ENCODE measurements at places on chromosomes 5 and 9.

DNA sequence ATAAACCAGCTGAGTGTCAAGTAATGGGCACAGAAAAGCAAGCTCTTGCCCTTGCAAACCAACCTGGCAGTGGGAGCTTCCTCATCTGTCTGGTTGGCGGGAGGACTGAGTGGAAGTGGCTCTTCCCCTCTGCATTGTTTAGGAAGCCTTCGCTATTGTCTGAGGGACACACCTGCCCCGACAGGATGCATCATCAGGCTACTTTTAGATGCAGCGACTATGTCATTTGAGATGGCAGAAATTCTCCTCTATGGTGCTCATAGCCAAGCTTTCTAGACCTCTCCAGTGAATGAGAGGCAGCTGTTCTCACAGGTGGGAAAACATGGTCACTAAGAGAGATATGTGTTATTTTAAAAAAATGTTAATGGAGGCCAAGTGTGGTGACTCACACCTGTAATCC, 104.0 kb downstream of the DOCK8 start:
- no peak for DNase-seq

DNA sequence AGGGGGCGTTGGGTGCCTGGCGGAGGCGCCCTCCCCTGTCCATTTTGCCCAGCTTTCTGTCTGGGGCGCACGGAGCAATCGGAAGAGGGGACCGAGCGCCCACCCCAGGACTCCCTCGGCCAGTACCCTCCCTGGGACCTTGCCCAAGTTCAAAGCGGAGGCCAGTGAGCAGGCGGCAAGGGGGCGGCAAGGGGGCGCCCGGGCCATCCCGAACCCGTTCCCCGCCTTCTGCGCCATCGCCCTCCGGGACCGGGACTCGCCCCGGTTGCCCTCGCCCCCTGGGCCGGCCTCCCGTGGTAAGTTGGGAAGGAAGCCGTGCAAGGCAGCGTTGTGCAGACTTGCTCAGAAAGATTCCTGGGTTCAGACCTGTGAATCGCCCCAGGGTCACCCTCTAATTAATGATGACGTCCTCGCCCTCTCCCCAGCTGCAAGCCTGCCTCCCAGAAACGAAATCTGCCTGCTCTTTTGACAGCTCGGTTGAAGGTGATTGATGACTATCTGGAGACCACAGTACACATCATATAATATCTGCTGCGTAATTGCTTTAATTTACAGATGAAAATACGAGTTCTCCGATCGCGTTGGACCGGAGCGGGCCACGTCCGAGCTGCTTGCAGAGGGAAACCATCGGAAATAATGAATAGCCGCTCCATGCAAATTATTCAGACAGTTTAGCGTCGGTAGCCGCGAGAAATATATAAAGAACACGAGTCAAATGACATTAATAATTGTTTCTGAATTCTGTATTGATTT, 1.4 kb upstream of the IRX4 start:
- no peak for DNase-seq

- no peak for DNase-seq
Observed at GRCh38 chr5:85681871-85682270, 935.9 kb upstream of the COX7C start.

GRCh38 chr5:146001544-146002190, 65.3 kb downstream of the SH3RF2 start:
- no peak for DNase-seq

- DNase-seq: no peak
Observed at GRCh38 chr9:98640394-98640793, 68.3 kb downstream of the GABBR2 start.

GRCh38 chr9:13728131-13728530, 448.6 kb upstream of the MPDZ start:
- DNase-seq: no peak

DNA sequence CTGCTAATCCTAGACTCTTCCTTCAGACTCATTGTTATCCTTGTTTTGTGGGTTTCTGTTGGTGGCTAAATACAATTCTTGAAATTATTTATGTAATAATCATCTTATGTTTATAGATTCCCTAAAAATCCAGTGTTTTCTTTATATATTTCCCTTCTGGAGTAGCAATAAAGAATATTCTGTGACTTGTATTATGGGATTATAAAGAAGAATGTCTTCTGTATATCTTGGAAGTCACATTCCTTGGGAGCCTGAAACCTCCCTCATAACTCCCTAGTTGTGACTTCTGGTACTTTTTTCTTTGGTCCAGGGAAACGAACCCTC, 356.1 kb downstream of the TMEM167A start:
- no peak for DNase-seq

DNA sequence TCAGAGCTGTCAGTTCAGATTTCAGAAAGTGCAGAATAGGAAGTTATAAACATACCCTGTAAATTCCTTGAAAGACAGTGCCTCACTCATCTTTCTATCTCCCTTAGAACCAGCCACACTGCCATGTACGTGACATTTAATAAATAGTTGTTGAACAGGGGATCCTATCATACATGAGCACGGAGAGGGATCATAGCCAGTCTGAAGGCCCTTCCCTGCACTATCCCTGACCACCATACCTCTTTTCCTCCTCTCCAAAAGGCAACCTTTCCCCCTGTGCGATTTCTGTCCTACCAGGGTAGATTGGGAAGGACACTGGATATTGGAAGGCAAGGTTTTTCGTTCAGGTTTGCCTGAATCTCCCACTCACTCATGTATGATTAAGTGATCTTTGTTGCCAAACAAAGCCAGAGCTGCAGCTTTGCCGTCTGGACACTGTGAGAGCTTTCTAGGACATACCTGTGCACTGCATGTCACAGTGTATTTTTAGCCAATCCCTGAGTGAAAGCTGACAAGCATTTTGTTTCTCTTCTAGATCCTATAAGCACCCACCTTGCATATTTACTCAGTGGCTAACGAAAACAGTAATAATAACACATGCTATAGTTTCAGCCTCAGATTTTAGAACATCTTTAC, 986.5 kb upstream of the WWC1 start:
- DNase-seq: no peak

DNA sequence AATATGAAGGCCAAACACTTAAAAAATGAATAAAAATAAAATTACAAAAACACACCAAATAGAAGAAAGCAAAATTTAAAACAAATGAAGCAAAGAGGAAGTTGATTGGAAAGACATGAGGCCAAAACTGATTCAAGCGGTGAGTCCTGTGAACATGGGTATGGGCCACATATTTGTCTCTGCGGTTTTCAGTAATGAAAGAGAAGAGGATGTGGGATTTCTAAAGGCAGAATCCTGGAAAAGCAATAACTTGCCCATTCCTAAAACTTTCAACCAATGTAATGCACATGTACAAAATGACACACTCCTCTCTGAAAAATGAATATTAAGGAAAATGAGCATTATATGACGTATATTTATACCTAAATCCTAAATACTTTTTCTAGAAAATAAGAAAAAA, 263.7 kb downstream of the SEMA5A start:
- no peak for DNase-seq

DNA sequence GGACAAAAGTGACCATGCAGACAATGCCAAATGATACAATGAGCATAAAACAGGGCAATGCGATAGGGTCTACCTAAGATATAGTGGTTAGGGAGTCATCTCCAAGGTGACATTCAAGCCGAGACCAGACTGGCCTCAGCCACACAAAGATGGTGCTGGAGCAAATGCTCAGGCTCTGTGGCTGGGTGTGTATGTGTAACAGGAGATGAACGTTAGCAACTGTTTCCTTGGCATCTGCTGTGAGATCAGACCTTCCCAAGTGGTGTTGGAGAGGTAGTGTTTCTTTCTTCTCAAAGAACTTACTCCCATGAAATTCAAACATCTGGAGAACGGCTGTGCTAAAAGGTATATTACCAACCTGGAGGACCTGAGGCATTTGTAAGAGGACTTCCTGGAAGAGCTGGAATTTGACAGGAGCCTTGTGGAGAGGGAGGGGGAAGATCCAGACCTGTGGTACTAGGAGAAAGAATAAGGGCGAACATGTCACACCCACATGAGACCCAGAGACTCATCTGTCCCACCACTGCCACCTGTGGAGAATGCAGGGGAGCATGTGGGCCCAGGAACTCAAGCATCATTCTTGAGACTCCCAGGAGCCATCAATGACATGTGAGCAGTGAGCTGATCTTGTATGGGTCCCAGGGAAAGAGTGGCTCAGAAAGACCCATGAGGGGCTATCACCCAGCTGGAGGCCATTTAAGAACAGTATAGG, 21.4 kb upstream of the ANXA6 start:
- DNase-seq: no peak

DNA sequence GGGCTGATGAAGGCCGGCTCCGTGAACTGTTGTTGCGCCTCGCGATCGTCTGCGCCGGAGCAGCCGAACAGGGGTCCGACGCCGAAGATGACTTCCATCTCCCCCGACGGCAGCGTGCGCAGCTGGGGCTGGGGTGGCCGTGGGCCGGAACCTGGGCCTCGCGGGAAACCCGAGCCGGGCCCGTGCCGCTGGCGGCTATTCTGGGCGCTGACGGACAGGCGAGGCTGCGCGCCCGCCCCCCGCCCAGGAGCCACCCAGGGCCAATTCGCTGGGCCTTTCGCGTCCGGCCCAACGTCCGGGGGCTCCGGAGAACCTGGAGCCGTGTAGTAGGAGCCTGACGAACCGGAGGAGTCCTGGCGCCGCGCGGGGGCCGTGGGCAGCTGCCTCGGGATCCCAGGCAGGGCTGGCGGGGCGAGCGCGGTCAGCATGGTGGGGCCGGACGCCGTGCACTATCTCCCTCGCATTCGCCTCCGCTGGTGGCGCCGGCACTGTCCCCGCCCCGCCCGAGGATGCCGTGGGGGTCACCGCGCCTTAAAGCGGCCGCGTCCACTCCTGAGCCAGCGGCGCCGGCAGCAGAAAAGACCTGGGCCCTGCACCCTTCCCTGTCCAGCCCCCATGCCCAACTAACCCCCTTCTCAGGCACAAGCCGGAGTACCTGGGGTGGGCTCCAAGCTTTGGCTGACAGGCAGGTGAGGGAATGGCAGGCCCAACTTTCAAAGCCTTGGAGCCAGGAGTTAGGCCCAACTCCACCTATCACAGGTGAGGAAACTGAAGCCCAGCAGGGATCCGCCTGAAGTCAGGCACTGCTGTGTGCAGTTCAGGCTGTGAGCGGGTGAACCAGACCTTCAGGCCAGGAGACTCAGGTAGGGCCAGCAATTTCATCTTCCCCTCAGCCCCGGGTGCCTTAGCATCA, at the start of gene PROB1:
Gene PROB1 (minus strand): TSS at position 451 of the 913 bp plus-strand sequence. CDS start 23 bp downstream, at position 428.
- no peak for DNase-seq

- DNase-seq: no peak
Observed at GRCh38 chr5:150801117-150801927, 22.8 kb downstream of the SMIM3 start.

DNA sequence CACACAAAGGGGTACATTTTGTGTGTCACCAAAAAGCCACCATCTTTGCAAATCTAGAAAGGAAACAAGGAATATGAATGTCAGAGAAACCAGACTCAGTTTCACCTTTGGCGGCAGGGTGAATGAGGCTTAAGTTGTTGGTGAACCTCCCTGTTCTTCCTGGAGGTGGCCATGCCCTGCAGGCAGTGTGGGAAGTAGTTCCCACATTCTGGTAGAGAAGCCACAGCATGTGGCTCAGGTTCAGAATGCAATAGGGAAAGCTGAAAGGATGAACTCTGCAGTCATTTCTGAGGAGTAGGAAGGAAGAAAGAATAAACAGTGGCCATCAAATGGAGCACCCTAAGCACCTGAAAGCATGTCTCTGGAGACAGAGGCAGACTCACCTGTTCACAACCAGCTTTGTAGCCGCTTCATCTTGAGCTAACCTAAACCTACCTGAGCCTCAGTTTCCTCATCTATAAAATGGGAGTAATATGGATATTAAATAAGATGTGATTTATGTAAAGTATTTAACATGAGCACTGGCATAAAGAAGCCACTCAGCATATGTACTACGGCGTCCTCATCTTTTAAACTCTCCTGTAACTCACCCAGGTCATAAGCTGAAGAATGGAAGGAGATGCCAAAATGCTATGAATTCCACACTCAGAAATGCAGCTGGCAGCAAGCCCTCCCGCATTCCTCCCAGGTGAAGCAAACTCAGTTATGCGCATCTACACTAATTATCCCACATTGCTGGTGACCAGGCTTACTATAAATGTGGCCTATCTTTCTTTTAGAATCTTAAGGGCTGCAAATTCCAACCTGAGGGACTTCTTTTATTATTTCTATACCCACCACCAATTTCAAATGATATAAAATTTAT, 86.0 kb downstream of the ZNF608 start:
- DNase-seq: no peak
